ENCODE measurements at places on chromosomes 5 and 9. TPM values are rescaled to one million over a fixed set of nuclear protein-coding genes. Genes with fewer than 3 reads are reported as not detected.

DNA sequence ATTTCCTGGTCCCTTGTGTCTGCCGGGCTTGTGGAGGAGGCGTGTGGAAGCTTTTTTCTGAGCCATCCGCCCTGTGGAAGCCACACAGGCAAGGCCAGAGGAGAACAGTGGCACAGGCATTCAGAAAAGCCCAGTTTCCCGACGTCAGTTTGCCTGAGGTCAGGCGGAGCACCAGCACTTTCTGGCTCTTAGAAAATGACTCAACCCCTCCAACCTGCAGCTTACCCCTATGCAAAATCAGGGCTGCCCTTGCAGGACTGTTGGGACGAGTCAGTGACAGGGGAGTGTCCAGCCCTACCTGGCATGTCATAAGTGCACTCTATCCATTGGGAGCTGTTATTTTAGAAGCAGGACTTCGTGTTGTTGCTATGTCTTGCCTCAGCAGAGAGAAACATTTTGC is 216.0 kb downstream of the NR3C1 start:
- no peak overlapping the region for H3K27ac ChIP-seq
- no peak for DNase-seq
- no peak overlapping the region for H3K4me3 ChIP-seq
- H3K4me1 ChIP-seq = peaks cover 13% of the 10 kb centered on the region
- H3K36me3 ChIP-seq = no peaks in the 10 kb centered on the region

MAMDC2 gene
- 2.3 TPM for total RNA-seq

TRAF1 gene
- 1.3 TPM for total RNA-seq

FAM81B gene
- total RNA-seq = 15.3 TPM

DNA sequence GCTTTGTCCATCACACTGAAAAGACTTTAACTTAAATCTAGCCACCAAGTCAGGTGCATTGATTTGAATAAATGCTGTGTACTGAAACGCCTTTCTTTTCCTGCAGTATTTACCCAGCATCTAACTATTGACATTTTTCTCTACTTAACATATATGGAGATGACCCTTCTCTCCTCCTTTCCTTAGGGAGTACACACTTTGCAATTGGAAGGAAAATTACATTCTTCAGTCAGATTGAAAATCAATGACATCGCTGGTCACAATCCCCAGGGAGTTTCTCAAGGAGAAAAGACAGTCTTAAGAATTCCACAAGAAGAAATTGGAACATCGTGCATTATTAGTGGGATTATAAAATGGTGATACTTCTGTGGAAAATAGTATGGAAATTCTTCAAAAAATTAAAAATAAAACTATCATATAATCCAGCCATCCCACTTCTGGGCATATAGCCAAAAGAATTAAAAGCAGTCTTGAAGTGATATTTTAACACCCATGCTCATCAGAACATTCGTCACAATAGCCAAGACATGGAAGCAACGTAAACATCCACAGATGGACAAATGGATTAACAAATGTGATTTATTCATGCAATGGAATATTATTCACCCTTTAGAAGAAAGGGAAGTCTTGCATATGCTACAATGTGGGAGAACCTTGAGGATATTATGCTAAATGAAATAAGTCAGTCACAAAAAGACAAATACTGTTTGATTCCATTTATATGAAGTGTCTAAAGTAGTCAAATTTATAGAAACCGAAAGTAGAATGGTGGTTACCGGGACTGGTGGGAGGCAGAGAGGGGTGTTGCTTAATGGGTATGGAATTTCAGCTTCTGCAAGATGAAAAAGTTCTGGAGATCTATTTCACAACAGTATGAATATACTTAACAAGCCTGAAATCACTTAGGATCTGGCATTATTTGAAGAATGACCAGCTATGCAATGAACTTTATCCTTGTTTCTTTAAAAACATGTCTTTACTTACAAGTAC is 14.3 kb upstream of the FREM1 start:
- no peaks in the 10 kb centered on the region for H3K36me3 ChIP-seq
- DNase-seq = no peak
- H3K4me1 ChIP-seq = no peaks in the 10 kb centered on the region
- H3K27ac ChIP-seq = no peak overlapping the region
- no peaks in the 10 kb centered on the region for H3K27me3 ChIP-seq

GRCh38 chr9:111525056-111525977 is at the start of gene ZNF483:
ZNF483 (plus strand) TSS chr9:111525179; CDS start chr9:111527396, 2,217 bp downstream.
- peak; percentile 83 for DNase-seq
- peak within 1 kb of the TSS; percentile 66 for H3K27ac ChIP-seq
- H3K27me3 ChIP-seq = no peaks in the 10 kb centered on the region
- H3K4me1 ChIP-seq = peaks cover 15% of the 10 kb centered on the region
- peak within 1 kb of the TSS; percentile 70 for H3K4me3 ChIP-seq

- no peak for DNase-seq
- no peak overlapping the region for H3K27ac ChIP-seq
- H3K4me3 ChIP-seq = no peak overlapping the region
- peaks cover 11% of the 10 kb centered on the region for H3K4me1 ChIP-seq
- no peaks in the 10 kb centered on the region for H3K36me3 ChIP-seq
Measured at GRCh38 chr5:73454379-73455036, 5.9 kb upstream of the FOXD1 start.

C9orf78 gene
- total RNA-seq = 25.7 TPM

GRCh38 chr5:134092875-134093274 is 21.6 kb upstream of the TCF7 start:
- H3K27ac ChIP-seq = no peak overlapping the region
- H3K36me3 ChIP-seq = no peaks in the 10 kb centered on the region
- no peaks in the 10 kb centered on the region for H3K27me3 ChIP-seq
- no peak overlapping the region for H3K4me3 ChIP-seq
- H3K4me1 ChIP-seq = no peaks in the 10 kb centered on the region
- DNase-seq = no peak

ADAMTSL2 gene
- total RNA-seq = 4.6 TPM

DNA sequence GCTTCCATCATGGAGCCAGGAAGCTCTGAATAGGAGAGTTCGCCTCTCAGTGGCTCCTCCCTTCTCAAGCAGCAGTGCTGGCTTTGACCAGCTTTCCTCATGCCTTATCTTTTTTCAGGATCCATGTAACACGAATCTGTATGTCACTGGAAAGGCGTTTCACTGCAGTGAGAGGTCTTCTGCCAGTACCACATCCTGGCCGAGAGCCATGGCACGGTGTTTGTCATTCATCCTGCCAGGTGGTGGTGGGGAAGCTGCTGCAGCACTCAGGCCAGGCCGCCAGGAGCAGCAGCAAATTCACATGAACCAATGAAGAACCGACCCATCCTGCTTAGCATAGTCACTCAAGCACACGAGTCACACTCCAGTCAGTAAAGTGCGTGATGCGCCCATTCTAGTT is 179.0 kb downstream of the FANCC start:
- peaks cover 10% of the 10 kb centered on the region for H3K36me3 ChIP-seq
- H3K27me3 ChIP-seq = no peaks in the 10 kb centered on the region
- H3K4me1 ChIP-seq = no peaks in the 10 kb centered on the region
- no peak overlapping the region for H3K4me3 ChIP-seq
- no peak for DNase-seq

- H3K4me3 ChIP-seq = no peak overlapping the region
- H3K27me3 ChIP-seq = no peaks in the 10 kb centered on the region
- no peak overlapping the region for H3K27ac ChIP-seq
- H3K36me3 ChIP-seq = no peaks in the 10 kb centered on the region
- DNase-seq = no peak
Measured at GRCh38 chr9:78133751-78134150, 102.1 kb upstream of the CEP78 start.

CFAP90 gene
- total RNA-seq = not detected

LRRC26 gene
- total RNA-seq = not detected

ADAMTSL1 gene
- 2.0 TPM for total RNA-seq

- H3K4me1 ChIP-seq = no peaks in the 10 kb centered on the region
- H3K4me3 ChIP-seq = no peak overlapping the region
- no peak overlapping the region for H3K27ac ChIP-seq
- DNase-seq = no peak
Measured at GRCh38 chr5:11897781-11898180, 6.5 kb downstream of the CTNND2 start.

- no peak overlapping the region for H3K27ac ChIP-seq
- H3K4me3 ChIP-seq = no peak overlapping the region
- no peaks in the 10 kb centered on the region for H3K4me1 ChIP-seq
Measured at GRCh38 chr5:124963236-124963919, 216.9 kb upstream of the ZNF608 start.

DNA sequence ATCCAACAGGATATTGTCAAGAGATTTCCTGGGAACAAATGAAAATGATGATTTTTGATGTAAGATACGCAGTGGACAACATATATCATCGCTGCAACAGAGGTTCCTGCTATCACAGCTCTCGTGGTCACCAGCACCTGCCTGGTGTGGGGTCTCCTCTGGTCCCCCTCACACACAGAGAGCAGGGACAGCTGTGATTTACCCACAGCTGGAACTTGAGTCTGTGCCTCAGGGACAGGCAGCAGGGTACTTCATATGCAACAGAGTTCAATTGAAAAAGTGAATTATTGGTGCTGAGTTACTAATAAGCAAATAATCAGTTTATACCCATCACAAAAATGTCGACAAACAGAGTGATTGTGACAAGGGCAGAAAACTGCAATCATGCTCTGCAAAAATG is 93.4 kb downstream of the LMX1B start:
- H3K36me3 ChIP-seq = no peaks in the 10 kb centered on the region
- no peak overlapping the region for H3K27ac ChIP-seq
- peaks cover 13% of the 10 kb centered on the region for H3K4me1 ChIP-seq
- no peak for DNase-seq
- H3K27me3 ChIP-seq = peaks cover 51% of the 10 kb centered on the region
- no peak overlapping the region for H3K4me3 ChIP-seq

HACD4 gene
- total RNA-seq = 0.55 TPM

DNA sequence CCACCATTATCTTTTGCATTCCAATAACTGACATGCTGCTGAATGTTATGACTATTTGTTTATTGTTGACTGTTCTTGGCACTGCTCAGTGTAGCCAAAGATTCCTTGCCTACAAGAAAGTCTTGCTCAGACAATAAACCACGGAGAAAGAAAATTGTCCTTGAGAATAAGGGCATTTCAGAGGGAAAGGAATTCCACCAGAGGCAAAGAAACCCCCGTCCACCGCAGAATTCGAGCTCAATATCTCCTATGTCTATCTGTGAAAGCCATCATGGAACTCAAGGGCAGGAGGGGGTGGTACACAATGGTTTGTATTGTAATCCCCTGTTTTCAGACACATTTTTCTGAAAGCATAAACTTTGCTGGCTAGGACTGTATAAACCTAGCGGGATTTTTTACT is 70.3 kb upstream of the ADAMTS16 start:
- no peaks in the 10 kb centered on the region for H3K36me3 ChIP-seq
- H3K4me3 ChIP-seq = no peak overlapping the region
- no peak for DNase-seq
- no peaks in the 10 kb centered on the region for H3K4me1 ChIP-seq

DNA sequence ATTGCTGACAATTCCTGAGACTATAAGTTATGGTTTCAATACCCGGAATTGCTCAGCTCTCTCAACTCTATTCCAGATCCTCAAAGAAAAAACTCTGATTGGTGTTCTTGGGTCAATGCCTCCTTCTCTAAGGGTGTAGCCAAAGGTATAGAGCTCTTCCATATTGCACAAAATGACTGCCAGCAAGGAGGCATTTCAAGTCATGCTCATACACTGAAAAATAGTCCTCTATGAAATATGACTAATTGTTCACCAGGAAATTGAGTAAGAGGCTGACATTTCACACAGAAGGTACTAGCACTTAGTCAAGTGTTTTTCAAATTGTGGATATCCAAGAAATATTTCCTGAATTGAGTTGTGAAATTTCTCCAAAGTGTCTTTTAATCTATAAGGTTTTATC is 111.1 kb upstream of the KLF9 start:
- H3K4me3 ChIP-seq = no peak overlapping the region
- H3K36me3 ChIP-seq = no peaks in the 10 kb centered on the region
- H3K27me3 ChIP-seq = no peaks in the 10 kb centered on the region

DNA sequence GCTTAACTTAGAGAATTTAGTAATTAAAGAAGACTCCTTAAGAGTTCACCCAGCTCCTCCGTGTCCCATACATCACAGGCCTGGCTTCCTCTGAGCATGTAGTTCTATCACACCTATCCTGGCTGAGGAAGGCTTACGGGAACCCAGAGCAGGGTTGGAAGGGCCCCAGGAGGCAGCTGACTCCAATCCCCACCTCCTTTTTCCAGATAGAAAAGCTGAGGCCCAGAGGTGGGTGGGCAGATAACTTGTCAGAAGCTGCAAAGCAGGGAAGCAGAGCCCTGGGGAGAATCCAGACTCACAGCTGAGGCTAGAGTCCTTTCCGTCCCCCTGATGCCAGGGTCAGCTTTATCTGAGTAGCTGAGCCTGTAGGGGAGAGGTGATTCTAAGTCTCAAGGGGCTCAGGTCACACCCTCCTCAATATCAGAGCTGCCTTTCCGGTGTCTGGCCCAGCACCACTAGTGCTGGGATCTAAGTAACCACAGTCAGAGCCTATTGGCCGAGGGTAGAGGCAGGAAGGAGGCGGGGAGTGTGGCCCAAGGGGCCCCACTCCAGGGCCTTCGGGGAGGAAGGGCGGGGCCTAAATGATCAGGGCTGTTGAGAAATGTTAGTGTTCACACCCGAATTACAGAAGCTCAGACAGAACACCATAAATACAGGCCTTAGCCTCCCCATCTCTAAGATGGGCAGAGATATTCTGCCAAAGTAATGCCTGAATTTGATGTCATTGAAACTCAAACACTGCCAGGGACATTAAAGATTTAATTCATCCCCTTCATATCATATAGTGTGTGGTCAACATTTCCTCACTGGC is 9.9 kb downstream of the CCDC69 start:
- H3K36me3 ChIP-seq = no peaks in the 10 kb centered on the region
- peaks cover 90% of the 10 kb centered on the region for H3K4me1 ChIP-seq
- peak; percentile 87 for DNase-seq
- H3K27ac ChIP-seq = peak overlapping the region; percentile 92
- peak overlapping the region; percentile 32 for H3K4me3 ChIP-seq

DNA sequence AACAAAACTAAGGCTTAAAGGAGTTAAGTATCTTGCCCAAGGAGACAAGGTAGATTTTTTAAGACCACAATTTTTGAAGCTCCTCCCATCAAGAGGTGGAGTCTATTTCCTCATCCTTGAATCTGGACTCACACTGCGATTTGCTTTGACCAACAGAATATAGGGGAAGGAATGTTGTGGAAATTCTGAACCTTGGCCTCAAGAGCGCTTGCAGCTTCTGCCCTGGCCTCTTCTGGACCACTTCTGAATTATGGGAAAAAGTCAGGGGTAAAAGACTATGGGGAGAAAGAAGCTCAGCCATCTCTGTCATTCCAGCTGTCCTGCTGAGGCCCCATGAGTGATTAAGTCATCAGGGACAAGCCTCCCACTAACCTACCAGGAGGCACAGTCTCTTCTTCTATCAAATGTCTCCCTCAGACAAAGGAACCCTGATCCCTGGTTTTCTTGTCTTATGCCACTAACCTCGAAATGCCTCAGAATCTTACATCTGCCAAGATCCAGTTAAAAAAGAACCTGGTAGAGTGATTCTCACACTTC is 25.9 kb downstream of the MAPKAP1 start:
- no peak overlapping the region for H3K27ac ChIP-seq
- H3K27me3 ChIP-seq = no peaks in the 10 kb centered on the region
- H3K36me3 ChIP-seq = peaks cover 9% of the 10 kb centered on the region
- H3K4me1 ChIP-seq = no peaks in the 10 kb centered on the region

DNA sequence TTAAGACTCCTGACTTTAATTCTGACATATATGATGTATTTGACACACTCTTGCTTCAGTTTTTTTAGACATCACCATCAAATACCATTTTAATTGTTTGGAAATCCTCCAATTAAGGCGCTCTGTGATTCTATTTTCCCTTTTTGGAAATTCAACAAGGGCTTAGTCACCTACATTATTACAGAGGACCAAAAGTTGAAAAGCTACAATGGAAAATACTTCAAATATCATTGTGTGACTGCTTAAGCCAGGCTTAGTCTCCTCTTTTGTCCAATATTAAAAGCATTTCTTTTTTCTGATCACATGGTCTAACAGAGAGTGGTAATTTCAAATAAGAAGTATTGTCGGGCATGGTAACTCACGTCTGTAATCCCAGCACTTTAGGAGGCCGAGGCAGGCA is 160.3 kb downstream of the CEMIP2 start:
- no peaks in the 10 kb centered on the region for H3K27me3 ChIP-seq
- no peaks in the 10 kb centered on the region for H3K4me1 ChIP-seq

All from heart right ventricle (tissue), 16 donors.